ENCODE measurements at places on chromosomes 1 and 21.

- no peak for DNase-seq
Measured at GRCh38 chr21:32716486-32716885, 11.3 kb downstream of the SYNJ1 start.

GRCh38 chr1:228081144-228081543, 1.4 kb upstream of the ARF1 start:
- no peak for DNase-seq

DNA sequence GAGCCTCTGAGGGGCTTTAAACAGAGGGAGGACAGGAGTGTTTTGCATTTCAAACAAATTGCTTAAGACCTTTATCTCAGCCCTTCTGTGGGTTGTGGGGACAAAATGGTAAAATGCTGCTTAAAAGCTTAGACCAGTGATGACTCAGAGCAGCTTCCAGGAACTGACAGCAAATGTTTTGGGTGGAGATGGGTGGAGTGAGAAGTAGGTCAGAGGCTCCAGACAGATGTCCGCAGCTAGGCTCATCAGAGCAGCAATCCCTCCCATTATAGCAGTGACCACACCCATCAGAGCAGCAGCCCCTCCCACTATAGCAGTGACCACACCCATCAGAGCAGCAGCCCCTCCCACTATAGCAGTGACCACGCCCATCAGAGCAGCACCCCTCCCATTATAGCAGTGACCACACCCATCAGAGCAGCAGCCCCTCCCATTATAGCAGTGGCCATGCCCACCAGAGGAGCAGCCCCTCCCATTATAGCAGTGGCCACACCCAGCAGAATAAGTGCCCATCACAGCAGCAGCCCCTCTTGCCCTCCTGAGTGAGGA, 532.2 kb downstream of the MATN1 start:
- DNase-seq = no peak

DNA sequence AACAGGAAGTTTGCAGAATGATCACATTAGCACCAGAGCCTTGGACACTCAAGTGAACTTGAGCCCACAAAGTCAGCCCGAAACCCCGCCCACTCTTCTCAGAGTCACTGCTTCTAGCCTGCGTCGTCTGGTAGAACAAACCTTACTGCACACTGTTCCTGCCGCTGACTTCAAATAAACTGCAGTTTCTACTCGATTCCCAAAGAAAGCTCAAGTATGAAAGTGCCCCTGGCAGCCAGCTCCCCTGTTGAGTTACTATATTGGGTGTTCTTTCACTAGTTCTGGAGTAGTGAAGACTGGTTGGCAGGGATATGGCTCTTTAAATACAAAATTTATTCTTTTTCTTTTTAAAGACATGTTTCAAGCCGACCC, 164.7 kb downstream of the GALNT2 start:
- no peak for DNase-seq

GRCh38 chr21:38661197-38661871, 144.4 kb upstream of the ETS2 start:
- DNase-seq = no peak

GRCh38 chr1:150106341-150106740, 38.8 kb downstream of the VPS45 start:
- DNase-seq = no peak

GRCh38 chr1:114669562-114670082, at the start of gene DENND2C:
DENND2C (minus strand) TSS chr1:114670049; CDS start chr1:114625984, 44,065 bp downstream.
- DNase-seq = no peak

- DNase-seq = no peak
Measured at GRCh38 chr1:15796086-15796462, 11.4 kb downstream of the UQCRHL start.
